Ureter (tissue), 1 donor: ENCODE measurements at places on chromosomes 2 and 18.
A peak's percentile ranks its signal among the peaks of the same experiment; 100 is the strongest.

GRCh38 chr18:69002233-69002632 lies 204.4 kb downstream of the CCDC102B start:
- no peak for DNase-seq

DNA sequence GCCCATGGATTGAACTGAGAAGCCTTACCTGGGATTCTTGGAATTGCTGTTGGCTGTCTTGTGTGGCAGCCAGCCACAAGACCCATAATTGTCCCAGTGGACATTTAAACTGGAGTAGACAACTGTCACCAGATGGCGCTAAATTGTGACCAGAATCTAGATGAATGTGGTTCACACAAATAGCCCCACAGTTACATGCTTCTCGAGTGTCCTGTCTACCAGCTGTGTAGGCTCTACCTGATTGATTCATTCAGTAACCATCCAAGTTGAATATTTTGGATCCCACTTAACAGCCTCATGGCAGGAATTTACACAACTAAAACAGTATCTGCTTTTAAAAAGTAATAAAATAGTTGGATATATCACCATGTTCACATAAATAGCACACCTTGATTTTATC lies 73.2 kb downstream of the MAP4K4 start:
- DNase-seq = no peak

DNA sequence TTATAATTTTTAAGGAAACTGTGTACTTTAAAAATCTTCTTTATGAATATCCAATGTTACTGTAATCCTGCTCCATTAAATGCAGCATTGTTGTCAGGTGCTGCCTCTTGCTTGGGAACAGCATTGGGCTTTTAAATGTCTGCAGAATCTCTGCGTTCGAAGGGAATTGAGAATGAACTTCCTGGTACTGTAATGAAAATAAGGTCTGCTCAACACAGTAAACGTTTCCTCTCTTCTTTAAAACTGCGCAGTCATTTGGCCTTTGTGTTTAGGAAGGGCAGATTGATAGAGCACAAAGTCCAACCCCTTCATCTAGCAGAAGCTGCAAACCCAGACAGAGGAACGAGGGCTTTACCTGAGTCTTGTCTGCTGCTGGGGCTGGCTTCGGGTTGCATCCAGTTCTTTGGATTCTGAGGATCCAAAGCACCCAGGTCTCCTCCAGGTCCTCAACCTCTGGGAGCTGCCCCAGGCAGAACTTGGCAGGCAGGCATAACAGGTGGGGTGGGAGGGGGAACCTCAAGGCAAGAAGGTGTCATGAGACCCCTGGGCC lies 104.5 kb downstream of the UGGT1 start:
- no peak for DNase-seq

DNA sequence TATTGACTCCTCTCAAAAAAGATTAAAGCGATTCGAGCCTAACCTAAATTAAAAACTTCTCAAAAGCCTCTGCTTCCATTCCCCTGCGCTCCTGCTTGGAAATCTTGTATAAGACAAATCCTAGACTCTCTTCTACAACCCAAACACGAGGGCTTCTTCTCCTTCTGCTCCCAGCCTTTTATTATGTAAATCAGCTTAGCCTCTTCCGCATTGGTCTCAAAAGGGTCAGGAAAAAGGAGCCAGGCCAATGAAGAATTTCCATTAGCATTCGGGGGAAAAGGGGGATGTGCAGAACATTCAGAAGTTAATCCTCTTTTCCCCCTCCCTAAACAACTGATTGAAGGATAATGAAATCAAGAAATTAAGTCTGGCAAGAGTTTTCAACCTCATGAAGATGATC lies 107.9 kb downstream of the FAM124B start:
- no peak for DNase-seq

GRCh38 chr18:39969803-39970494 lies 1985.1 kb upstream of the PIK3C3 start:
- DNase-seq = no peak

DNA sequence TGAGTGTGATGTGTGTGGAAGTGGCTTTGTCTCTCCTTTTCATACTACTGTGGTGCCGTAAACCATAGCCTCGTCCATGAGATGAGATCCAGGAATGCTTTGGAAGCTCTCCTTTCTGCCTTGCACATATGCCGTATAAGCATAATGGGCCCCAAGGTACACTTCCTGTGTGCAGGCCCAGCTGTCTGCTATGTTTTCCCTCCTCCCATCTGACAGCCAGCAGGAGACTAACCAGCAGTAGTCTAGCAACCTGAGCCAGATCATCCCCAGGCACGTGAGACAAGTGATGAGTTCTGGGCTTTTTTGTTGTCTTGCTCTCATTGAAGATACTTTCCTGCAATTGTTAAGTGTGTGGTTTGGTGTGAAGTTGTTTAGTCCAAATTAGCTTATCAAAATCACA lies 555.5 kb upstream of the LRRTM4 start:
- no peak for DNase-seq

DNA sequence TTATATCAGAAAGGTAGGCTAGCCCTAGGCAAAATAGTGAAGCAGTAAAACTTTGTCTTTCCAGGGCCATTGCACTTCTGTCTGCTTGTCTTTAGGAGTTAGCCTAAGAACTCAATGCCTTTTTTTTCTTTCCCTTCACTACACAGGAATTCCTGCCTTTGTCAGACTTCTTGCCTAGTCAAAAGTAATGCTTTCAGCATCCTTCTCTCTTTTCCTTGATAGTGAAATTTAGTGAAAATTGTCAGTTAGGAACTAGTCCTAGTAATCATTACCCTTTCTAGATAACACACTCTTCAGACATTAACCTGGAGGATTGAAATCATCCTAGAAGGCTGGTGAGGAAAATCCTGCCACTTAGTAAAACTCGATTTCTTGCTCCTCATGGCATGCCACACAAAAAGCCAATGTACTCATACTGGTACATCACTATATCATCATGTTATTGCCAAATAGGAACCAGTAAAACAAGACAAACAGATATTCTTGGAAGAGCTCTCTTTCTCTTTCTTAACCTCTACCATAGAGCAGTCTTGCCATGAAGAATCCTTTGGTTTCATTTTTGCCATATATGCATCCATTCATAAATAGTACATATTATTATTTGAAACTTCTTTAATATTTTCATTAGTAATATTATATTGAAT lies 320.5 kb downstream of the CTNNA2 start:
- no peak for DNase-seq

- DNase-seq = no peak
Observed at GRCh38 chr18:35371412-35372195, 5.5 kb downstream of the ZNF396 start.

DNA sequence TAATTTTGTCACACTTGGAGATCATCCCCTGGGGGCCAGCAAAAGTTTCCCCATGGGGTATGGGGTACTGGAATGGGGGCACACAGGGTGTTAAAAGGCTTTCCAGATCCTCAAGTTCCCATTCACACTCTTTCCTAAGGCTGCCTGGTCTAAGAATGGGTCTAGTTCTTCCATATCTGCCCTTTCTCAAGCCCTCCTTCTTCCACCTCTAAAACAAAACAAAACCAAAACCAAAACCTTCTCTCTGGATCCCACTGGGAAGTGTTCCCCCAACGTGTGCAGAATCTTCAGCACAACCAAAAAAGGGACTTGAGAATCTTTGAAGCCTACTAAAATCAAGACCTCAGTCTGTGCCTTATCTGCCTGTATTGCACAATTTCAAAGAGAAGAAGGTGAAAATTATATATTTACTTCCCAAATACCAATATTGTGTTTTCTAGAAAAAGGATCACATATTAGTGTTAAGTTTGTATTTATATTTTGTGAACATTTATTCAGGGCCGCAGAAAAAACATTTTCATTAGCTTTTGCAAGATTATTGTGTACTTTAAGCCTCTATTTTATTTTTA lies 207.2 kb upstream of the TCF4 start:
- no peak for DNase-seq

DNA sequence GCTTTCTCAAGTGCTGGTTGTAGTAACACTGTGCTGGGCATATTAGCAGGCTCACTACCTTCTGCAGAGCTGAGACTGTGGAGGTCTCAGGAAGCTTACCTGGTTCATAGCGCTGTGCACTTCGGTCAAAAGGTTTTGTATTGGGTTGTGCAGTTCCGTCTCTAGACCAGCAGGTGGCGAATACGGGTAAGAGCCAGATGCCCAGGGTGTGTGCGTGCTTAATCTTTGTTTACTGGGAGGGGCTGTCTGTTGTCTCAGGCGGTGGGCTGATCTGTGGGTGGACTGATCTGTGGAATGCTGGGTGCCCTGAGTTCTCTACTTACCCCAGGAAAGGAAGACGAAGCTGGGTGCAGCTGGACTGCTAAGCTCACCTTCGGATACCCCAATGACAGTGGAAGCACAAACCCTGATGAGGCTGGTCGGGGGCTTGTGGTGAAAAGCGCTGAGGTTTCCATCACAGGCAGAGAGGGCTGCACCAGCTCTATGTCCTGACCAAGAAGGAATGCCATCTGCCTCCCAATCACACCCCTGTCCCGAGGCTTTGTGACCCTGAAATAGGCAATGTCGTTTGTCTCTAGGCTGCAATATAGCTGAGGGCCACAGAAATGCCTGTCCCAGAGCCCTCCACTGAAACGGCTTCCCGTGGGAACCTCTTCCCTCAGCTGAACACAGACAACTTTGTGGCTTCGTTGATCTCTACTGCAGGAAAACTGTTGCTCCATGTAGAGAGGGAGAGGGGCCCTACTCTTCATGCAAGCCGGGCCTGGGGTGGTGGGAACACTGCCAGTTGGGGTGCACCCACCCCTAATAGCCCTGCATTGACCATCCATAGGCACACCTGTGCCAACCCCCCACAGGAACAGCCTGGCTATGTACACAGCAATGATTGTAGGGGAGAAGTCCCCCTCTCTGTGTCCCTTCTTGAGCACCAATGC lies 45.9 kb upstream of the FAM117B start:
- DNase-seq = peak; percentile 67

- no peak for DNase-seq
Observed at GRCh38 chr2:217421834-217422233, 562.0 kb upstream of the TNP1 start.

GRCh38 chr2:763766-764525 lies 86.7 kb upstream of the TMEM18 start:
- no peak for DNase-seq

GRCh38 chr2:192042126-192042525 lies 152.6 kb downstream of the TMEFF2 start:
- DNase-seq = no peak
